ENCODE measurements at places on chromosomes 7 and 10.

GRCh38 chr7:114085313-114085591, 166.4 kb upstream of the PPP1R3A start:
- no peak for DNase-seq

DNA sequence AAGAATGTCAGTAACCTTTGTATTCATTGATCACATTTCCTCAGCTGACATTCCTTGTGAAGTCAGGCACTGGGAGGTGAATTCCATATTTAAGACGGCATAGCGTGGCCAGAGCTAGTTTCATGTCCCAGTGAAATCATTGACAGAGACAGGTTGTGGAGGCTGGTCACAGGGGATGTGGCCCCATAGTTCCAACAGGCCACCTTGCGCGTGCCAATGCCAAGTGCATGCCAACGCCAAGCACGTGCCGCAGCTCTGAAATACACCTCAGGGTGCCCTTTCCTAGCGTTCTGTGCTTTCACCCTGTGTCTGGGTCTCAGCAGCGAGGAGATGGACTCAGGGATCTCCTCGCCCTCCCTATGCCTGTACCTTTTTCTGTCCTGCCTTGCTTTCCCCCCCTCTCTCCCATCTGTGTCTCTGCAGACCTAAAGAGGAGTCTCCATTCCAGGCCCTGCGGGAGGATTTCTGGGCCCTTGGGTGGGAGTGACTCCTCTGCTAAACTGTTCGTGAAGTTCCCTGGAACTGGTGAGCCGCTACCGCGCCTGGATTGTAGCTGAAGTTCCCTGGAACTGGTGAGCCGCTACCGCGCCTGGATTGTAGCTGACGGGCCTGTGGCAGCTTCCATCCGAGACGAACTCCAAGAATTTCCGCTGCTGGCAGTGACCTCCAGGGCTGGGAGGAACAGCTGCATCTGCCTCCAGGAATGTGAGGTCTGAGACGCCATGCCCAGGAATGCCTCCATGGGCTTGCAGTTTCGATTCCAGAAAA, 19.7 kb downstream of the AQP1 start:
- peak; percentile 79 for DNase-seq

GRCh38 chr10:11670381-11670780, 58.9 kb upstream of the USP6NL start:
- DNase-seq, result no peak

DNA sequence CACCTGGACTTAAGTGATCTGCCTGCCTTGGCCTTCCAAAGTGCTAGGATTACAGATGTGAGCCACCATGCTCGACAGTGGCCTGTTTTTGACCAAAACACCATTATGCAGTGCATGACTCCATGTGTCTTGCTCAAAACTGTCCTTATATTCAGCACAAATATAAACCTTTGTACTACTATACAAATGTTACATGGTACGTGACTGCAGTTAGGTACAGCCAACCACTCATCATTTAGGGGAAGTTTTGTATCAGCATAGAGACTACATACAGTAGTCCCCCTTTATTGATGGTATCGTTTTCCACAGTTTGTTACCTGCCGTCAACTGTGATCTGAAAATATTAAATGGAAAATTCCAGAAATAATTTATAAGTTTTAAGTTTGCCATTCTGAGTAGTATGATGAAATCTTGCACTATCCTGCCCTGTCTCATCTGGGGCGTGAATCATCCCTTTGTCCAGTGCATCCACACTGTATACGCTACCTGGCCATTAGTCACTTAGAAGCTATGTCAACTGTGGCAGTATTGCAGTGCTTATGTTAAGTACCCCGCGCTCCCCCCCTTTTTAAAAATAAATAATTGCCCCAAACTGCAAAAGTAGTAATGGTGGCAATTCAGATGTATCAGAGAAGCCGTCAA, 23.3 kb upstream of the ZNF282 start:
- no peak for DNase-seq

- no peak for DNase-seq
These were observed 32.5 kb downstream of the CBX3 start for GRCh38 chr7:26233902-26234511.

DNA sequence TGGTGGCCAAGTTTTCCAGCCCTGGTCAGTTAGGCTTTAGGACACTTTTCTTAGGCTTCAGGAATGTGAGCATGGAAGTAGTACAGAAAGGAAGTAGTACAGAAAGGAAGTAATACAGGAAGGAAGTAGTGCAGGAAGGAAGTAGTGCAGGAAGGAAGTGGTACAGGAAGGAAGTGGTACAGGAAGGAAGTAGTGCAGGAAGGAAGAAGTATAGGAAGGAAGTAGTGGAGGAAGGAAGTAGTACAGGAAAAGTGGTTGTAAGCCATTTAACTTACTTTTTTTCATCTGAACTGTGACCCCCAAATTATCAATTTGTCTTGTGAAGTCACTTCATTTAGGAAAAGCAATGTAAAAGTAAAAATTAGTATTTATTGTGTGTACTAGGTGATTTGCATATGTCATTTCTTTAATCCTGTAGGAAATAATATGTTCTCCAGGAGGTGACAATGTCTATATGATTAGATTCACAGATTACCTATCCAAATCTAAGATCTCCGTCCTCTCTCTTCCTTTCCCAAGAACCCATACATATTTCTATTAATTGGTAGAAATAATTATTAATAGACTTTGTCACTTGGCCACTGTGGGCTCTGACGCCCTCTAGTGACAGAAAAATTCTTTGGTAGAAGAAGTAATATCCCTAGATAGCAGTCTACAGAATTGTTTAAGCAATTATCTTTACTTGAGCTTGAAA, 3.9 kb upstream of the FAS start:
- DNase-seq, result no peak

GRCh38 chr10:7467031-7467667, 56.3 kb upstream of the SFMBT2 start:
- no peak for DNase-seq

GRCh38 chr10:20991526-20991925, 94.4 kb upstream of the NEBL start:
- no peak for DNase-seq

DNA sequence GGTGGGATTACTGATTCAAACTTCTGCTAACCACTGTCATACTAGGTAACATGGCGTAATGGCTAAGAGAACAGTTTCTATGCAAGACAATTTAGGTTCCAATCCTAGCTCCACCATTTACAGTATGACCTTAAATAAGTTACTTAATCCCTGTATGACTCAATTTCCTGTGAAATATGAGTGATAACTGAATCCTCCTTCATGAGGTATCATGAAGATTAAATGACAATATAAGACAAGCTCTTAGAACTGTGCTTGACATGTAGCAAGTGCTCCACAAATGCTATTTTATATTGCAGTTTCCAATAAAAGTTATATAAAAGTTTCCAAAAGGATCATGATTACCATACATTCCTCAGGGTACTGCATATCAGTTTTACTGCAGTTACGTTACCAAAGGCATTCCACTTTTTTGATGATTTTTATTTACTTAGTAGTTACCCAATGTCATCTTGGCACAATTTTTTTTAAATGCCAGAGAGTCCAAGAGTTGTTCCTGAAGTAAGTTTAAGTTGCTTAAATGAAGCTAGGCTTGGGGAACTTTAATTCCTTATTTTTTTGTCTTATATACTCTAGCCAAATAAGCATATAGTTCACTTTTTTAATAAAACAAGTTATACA, 7.1 kb downstream of the DOCK4 start:
- no peak for DNase-seq

- DNase-seq, result peak; percentile 87
These were observed 110.5 kb downstream of the C10orf105 start for GRCh38 chr10:71608819-71609768.

GRCh38 chr7:144037414-144038035, 11.2 kb upstream of the OR2A5 start:
- DNase-seq, result no peak

DNA sequence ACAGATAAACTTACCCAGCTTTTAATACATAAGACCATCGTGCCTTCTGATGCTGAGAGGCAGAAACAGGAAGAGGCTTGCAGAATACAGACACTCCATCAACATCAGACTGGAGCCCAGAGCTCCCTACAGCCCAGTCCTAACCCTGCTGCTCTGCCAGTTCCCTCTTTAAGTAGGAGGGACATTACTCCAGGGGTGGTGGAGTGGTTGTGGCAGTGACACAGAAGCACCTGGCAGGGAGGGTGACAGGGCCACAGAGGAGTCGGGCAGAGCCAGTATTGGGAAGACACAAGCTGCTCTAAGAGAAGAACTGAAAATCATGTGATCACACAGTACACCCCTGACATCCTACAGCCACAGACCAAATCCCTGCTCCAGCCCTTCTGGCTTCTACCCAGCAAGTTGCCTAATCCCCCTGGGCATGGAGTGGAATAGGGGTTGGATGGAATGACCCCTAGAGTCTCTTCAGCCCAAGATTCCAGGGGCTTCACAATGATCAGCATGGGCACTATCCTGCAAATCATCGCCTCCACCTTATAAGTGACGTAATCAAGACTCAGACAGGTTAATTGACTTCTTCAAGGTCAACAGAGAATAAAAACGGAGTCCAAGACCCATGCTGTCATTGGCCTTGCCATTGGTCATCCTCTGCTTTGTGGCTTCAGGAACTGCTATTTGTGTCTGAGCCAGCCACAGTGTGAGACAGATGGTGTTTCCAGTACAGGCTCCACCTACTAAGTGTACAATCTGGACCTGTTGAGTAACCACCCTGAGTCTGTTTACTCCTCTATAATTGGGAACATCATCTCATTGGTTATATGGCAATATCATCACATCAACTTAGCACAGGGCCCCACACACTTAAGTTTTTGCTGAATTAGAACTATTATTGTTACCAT, 61.1 kb upstream of the ZMIZ1 start:
- no peak for DNase-seq

- no peak for DNase-seq
These were observed 217.9 kb downstream of the GALNT17 start for GRCh38 chr7:71349682-71350481.

DNA sequence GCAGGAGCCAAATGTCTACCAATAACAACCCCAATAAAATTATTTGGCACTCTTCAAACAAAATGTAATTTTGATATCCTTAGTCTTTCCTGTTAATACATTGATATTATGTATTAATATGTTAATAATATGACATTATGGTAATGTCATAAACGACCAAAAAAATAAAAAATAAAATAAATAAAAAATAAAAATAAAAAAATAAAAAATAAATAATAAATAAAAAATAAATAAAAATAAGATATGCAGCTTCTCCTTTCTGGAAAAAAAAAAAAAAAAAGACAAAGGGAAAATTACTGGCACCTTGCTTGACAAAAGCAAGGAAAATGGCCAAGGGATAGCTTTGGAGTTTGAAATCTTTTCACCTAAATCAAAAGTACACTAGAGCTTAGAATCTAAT, 168.5 kb downstream of the PPP1R17 start:
- DNase-seq, result no peak

DNA sequence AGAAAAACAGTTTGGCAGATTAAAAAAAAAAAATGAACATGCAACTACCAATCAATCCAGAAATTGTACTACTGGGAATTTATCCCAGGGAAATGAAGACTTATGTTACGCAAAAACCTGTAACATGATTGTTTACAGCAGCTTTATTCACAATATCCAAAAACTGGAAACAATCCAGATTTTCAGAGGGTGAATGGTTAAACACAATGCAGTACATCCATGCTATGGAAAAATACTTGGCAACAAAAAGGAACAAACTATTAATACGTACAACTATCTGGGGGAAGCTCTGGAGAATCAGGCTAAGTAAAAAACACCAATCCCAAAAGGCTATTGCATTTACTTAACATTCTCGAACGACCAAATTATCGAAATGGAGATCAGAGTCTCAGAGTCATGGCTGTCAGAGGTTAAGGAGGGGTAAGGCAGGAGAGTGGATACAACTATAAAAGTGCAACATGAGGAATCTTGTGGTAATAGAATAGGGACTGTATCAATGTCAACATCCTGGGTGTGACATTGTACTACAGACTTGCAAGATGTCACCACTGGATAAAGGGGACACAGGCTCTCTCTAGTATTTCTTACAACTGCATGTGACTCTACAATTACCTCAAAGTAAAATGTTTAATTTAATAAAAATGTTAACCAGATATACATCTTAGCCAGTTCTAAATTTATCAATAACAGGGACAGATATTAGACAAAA, 21.5 kb upstream of the RUFY2 start:
- no peak for DNase-seq

- DNase-seq, result no peak
These were observed 44.5 kb upstream of the AGR3 start for GRCh38 chr7:16926283-16926682.

GRCh38 chr7:107593025-107593410, 13.0 kb downstream of the BCAP29 start:
- DNase-seq, result no peak

DNA sequence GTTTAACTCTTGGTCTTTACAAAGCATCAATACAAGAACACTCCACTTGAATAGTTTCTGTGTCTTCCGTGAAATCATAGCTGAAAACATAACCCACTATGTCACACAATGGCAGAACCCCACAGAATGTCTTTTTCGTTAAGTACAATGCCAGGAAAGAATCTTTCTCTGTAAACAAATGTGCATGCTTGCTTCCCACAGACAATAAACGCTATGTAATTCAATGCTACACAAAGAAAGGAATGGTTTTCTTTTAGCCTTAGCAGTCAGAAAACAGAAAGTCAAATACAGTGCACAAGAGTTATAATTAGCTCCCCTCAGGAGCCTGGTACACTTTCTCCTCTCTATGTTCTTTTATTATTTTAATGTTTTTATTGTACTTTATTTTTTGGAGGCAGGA, 186.1 kb downstream of the SRPK2 start:
- DNase-seq, result no peak

- no peak for DNase-seq
These were observed 1020.6 kb downstream of the XPNPEP1 start for GRCh38 chr10:108902619-108903285.

DNA sequence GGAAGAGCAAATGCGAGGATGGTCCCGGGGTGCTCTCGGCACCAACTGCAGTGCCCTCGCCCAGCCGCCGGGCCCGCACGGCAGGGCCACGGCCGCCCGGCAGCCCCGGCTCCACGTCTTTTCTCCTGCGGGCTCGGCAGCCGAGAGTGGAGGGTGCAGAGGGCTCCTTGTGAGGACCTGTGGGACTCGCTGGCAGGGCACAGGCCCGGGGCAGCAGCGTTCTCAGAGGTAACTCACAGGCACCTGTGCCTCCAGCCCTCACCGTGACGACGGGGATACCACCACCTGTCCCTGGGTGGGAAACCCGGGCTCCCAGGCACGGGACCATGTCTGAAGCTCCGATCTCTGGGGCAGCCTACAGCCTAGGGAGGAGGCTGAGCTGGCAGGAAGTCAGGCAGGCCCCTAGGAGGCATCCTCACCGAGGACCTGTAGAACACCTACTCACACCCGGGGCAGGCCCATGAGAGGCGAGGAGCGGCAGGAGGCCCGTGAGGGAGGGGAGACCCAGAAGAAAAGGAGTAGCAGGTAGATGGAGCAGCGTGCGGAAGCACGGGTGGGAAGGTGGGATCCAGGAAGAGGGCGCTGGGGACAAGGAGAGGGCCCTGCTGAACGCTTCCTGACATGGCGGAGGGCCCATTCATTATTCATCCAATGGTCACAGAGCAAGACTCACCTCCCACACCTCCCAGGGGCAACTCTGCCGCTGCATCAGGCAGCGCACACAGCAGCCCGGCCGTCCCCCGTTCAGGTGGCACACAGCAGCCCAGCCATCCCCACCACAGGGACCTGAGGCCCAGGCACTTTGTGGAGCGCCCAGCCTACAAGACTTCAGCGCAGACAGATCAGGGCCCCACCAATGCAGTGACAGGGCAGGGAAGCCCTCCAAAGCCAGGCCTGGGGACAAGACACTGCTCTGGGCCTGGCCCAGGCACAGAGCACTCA, 244.9 kb downstream of the MAD1L1 start:
- no peak for DNase-seq
